ENCODE measurements at places on chromosomes 5 and 9. TPM values are rescaled to one million over a fixed set of nuclear protein-coding genes. Genes with fewer than 3 reads are reported as not detected.

SLCO6A1 gene
- not detected for total RNA-seq

DNA sequence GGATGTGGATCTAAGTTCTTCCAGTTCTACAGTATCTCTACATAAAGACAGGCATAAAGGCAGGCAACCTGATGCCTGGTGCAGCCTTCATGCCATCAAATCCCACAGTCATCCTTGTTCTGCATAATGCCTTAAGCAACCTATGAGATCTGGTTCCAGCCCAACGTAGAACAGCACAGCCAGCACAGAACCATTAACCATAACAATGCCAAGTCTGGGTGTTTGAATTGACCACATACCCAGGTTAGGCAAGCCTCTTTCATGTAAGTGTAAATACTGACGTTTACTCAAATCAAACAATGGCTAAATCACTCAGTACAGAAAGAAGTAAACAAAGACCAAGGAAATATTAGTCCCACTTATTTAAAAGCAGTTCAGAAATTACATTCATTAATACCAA lies 195.0 kb downstream of the ADAMTSL1 start:
- DNase-seq = no peak

AFF4 gene
- 87.5 TPM for total RNA-seq

GRCh38 chr9:31248156-31248555 lies 1136.3 kb upstream of the ACO1 start:
- no peak for DNase-seq

CDKN2A gene
- total RNA-seq = 4.2 TPM

GRCh38 chr9:134834217-134834956 lies 46.2 kb upstream of the FCN2 start:
- no peak for DNase-seq

DNA sequence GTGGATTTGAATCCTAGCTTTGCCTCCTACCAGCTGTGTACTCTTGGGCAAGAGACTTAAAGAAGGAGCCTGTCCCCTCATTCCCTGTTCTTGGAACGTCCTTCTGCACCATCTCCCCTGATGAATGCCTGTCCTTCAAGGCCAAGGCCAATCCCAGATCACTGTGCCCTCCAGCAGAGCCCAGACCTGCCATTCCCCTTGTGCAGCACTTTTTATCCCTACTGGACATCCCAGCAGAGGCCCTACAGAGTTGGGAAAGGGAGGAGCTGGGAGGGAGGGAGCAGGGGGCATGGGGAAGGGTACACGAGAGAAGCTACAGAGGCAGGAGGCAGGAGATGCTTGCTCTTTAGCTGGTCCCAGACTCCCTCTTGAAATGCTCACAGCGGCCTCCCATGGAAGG lies 223.9 kb downstream of the PBX3 start:
- DNase-seq = peak; percentile 49

CAMK4 gene
- 0.42 TPM for total RNA-seq

- DNase-seq = no peak
Observed at GRCh38 chr5:43401827-43402226, 10.4 kb downstream of the CCL28 start.

- no peak for DNase-seq
Observed at GRCh38 chr5:106136061-106136460, 1534.7 kb downstream of the EFNA5 start.

GMCL2 gene
- not detected for total RNA-seq

- DNase-seq = no peak
Observed at GRCh38 chr5:179730852-179731251, 1.8 kb upstream of the MAML1 start.

CCL27 gene
- not detected for total RNA-seq

ARID3C gene
- total RNA-seq = not detected

- DNase-seq = no peak
Observed at GRCh38 chr9:91433180-91433579, 9.5 kb upstream of the NFIL3 start.

- no peak for DNase-seq
Observed at GRCh38 chr5:71786337-71787055, 67.4 kb downstream of the CARTPT start.

DNA sequence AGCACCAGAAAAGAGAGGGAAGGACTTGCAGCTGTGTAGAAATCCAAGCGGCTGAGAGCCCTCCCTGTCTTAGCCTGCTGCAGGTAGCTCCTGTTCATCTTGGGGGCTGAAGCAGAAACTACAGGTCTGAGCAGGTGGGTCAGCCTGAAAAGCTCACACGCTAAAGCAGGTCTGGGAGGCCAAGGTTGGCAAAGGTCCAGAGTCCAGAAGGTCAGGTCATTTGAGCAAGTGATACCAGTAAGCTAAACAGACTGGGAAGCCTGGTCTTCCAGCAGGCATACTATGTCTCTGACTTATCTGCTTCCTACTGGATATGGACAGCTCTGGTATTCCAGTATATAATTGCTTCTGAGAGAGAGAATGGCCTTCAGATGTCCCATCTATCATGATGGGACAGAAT lies 26.2 kb downstream of the PTCD2 start:
- DNase-seq = no peak

DNA sequence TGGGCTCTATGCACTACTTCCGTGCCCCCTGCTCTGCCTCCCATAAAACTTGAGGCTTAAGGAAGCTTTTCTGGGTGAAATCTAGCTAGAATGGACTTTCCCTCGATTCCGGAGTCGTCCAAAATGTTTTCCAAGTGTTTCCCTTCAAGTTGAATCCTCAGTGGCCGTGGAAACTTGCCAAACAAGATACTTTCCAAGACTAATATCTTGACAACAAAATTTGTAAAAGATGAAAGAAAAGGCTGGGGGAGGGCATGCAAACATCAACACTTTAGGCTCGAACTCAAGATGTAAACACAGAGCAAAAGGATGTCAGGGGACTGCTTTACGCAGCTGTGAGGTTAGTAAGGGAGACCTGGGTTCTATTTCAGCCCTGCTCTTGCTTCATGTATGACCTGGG lies 482.8 kb upstream of the KLF4 start:
- no peak for DNase-seq

DNA sequence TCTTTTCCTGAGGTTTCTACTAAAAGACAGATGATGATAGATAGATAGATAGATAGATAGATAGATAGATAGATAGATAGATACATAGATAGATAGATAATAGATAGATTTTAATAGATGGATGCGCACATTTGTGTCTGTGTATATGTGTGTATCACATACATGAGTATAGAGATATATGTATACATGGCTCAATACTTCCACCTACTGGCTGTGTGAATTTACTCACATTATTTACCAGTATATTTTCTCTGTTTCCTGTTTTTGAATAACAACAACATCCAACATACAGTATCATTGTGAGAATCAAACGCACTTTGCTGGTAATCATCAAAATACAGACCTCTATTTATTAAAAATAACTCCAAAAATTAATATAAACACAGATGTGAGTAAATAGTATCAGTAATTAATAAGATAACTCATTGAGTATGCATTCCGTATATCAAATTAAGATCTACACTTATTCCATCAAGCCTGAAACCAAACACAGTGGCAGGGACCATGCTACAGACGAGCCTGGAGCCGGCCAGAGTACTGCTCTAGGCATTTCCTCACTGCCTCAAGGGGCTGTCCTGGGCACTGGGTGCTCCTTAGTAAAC lies 338.0 kb downstream of the SEMA5A start:
- no peak for DNase-seq
